NCI-H187 treated with DMSO at 0.1 percent for 48 hours (cell line): ENCODE measurements at places on chromosomes 3 and 15.
A peak's percentile ranks its signal among the peaks of the same experiment; 100 is the strongest.

- no peak for DNase-seq
These were observed 45.2 kb upstream of the ABI3BP start for GRCh38 chr3:101038393-101038792.

GRCh38 chr3:11522953-11523571 is 120.7 kb downstream of the VGLL4 start:
- no peak for DNase-seq

DNA sequence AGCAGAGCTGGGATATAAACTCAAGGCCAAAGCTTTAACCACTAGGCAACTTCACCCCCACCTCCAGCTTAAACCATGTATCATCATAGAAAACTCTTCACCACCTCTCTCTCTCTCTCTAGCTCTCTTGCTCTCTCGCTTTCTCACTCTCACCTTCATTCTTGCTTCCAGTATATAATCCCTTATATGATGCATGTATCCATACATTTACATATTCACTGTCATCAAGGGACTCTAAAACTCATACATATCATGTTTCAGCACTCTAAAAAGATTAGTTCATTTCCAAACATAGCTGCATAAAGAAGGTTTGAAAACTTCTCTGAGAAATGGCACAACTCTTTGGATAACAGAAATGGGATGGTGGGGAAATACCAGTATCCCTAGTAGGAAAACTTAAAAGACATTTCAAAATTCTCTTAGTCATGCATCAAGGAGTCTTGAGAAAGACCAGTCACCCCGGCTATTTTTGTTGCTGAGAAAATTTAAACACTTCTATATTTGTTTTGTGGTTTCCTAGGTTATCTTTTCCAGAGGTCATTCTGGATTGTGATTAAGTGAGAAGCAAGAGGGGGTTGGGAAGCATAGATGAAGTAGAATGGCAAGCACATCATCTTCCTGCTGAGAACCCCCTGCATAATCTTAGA is 447.8 kb upstream of the THBS1 start:
- DNase-seq, result no peak

GRCh38 chr3:49566312-49566711 is 12.0 kb downstream of the BSN start:
- DNase-seq, result no peak

GRCh38 chr15:56367156-56367555 is 1.9 kb downstream of the TEX9 start:
- DNase-seq, result no peak

DNA sequence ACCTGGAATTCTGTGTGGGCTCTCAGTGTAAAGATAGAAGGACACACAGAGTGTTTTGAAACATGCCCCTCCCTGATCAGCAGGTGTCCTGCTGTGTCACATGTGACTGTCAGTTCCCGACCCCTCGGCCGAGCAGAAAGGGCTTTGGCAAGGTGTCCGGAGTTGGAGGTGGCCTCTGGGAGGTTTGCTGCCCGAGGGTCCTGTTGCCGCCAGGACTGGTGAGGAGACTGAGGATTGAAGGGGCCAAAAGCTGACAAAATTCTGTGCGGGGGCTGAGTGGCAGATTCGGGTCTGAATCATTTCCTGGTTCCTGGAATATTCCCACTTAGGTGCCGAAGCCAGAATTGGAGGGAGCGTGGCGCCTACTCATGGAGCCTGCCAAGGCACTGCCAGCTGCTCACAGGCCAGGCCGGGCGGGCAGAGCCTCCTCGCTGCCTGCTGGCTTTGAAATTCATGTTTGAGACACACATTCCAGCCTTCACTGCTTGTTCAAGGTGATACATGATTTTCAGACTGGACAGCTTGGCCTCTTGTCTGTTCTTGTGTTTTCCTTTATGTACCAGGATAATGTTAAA is 83.8 kb downstream of the APBA2 start:
- no peak for DNase-seq

GRCh38 chr3:190762801-190763200 is 99.7 kb downstream of the GMNC start:
- no peak for DNase-seq

DNA sequence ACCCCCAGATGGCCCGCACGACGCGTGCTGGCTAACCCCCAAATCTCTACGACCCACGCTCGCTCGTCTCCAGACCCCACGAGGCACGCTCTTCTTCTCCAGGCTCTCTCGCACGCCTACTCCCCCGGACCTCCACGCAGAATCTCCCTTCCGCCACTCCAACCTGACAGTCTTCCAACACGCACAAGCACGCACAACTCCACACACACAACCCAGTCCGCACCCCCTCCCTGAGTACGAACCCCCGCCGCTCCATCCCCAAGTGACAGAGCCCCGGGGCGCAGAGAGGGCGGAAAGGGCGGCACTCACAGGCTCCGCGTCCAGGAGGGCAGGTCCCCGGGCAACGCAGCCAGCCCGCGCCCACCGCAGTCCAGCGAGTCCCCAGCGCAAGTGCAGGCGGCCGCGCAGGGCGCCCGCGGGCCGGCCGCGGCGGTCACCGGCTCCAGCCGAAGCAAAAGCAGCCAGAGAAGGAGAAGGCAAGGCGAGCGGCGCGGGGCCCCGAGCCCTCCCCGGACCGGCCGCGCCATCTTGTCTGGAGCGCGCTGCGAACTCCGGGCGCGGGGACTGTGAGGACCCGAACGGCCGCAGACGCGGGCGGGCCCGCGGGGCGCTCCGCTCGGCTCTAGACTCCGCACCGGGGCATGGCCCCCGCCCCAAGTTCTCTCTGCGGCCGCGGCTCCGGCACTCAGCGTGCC is 794 bp downstream of the LRIG1 start:
- DNase-seq, result no peak

GRCh38 chr3:105959851-105960250 is 91.0 kb upstream of the CBLB start:
- no peak for DNase-seq

- DNase-seq, result no peak
These were observed 95.7 kb downstream of the OXSM start for GRCh38 chr3:25885544-25885943.

GRCh38 chr3:87318617-87319021 is 42.2 kb upstream of the POU1F1 start:
- DNase-seq, result no peak

DNA sequence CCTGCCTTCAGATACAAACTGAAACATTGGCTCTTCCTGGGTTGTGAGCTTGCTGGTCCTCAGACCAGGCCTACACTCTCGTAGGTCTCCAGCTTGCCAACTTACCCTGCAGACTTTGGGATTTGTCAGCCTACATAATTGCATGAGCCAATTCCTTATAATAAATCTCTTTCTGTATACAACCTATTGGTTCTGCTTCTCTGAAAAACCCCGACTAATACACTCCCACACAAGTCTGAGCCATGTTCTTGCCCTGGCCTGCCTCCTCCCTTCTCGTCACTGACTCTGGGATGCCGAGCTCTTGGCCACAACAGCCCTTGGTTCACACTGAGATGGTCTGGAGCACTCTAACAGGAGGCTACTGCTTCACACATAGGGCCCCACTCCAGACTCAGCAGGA is 9.5 kb downstream of the CYP19A1 start:
- no peak for DNase-seq

DNA sequence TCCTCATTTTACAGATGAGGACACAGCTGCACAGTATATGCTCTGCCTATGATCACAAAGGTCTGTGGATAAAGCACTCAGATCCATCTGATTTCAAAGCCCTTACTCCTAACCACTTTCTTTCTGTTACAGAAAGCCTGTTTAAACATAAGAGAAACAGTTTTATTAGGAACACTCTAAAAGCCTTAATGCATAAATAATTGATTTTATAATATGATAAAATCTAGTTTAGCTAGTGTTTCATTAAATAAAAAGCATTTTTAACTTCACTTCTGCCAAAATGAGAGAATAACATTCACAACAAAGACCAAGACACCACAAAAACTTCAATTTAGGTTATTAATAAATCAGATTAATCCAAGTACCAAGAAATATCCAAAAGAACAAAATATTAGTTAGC is 21.4 kb downstream of the SNX4 start:
- no peak for DNase-seq

DNA sequence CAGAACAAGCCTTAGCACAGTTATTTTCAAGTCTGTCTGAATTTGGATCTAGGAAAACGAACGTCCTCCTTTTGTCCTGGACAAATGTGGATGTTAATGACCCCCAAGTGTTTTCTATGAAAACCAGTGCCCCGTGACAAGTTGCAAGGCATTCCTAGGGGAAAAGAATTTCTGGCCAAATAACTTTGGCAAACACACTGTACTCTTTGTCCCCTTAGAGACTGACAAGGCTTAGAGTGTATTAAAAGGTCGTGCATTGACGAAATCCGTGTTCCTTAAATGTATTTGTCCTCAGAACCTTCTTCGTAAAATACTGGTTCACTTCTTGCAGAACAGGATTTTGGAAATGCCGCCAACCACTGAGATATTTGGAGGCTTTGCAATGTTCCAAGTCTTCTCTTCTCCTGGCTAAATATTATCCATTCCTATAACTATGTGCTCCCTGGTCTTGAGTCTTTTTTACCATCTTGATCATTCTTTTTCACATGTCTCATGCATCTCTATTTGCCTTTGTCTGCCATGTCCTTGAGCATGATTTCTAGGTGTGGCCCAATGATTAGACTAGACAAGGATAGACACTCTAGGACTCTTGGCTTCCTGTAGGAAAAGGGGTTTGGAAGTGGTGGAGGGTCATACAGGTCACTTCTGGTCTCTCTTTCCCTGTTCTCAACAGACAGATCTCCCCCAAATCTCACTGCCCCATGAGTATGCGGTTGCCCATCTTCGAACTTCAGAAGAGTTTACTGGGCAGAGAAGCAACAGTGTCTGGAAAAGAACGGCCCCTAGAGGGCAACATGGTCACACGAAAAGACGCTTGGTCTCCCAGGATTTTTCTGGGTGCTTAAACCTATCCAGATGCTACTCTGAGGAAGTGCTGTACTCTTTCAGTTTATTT is 117.5 kb downstream of the EDEM1 start:
- peak; percentile 9 for DNase-seq

- no peak for DNase-seq
These were observed 4.6 kb upstream of the CTNNB1 start for GRCh38 chr3:41194701-41195100.

DNA sequence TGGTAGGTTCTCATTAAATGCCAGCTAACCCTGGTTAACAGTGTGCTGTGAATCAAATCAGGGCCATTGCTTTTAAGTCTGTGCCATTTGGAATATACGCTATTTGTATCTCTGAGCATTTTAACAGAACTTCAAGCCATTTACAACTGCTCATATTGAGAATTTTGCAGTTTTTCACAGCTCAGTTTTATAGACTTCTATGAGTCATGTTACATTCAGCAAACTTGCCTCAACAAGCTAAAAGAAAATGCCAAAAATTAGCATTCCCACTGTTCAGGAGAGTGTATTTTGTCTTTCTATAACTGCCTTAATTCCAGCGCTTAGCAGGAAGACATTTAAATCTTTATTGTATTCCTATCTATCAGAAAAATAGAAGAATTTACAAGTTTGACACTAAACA is 196.4 kb downstream of the GBE1 start:
- no peak for DNase-seq

DNA sequence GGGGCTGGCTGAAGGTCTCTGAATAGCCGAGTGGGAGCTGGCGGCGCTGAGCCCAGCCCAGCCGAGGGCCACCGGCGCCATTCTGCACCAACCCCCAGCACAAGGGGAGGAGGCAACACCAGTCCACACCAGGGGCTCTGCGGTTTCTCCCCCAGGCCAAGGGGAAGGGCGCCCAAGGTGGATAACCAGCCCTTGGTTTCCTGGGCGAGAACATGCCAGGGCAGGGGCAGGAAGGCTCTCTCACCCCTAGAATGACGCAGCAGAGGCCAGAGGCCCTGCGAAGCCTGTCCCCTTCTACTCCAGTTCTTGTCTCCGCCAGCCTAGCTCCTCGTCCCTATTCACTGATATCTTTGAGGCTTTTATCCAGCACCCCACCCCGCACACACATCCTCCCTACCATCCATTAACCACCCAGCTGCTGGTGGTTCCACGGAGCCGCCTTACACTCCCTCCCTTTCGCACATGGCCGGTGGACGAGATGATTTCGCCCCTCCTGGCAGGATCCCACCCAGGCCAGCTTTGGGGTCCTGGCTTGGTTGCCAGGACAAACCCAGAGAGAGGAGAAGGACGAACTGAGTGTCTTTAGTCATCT is 1.3 kb downstream of the RBPMS2 start:
- DNase-seq, result no peak

DNA sequence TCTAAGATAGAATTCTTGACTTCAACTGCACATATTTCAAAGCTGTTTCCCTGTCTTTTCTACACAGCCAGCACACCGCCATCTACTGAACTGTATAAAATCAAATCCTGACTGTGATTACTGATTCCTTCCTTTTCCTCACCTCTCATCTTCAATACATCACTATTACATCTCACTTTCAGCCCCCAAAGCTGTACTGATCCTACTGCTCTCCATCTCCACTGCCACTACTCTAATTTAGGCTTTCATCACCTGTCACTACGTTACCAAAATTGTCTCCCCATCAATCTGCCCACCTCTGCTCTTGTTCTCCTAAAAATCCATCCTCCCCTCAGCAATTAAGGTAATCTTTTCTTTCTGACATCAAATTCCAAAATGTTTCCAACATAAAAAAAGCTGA is 4.5 kb upstream of the CCDC39 start:
- DNase-seq, result no peak

DNA sequence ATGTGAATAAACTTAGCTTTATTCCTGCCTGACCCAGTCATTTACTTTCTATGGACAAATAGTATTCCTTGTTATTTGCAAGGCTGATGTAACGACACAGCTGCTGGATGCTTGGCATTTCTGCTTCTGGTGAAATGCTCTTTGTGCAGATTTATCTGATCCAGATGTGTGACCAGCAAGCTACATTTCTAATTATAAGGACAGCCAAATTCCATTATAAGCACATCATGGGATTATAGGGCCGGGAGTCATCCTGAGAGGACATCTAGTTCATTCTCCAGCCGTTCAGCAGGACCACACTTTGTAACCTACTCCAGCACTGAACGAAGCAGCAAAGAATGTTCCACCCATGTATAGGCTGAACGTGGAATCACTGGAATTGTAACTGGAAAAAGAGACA is 42.9 kb downstream of the FNDC3B start:
- DNase-seq, result no peak

- DNase-seq, result no peak
These were observed 200.7 kb downstream of the TJP1 start for GRCh38 chr15:29621616-29622015.

DNA sequence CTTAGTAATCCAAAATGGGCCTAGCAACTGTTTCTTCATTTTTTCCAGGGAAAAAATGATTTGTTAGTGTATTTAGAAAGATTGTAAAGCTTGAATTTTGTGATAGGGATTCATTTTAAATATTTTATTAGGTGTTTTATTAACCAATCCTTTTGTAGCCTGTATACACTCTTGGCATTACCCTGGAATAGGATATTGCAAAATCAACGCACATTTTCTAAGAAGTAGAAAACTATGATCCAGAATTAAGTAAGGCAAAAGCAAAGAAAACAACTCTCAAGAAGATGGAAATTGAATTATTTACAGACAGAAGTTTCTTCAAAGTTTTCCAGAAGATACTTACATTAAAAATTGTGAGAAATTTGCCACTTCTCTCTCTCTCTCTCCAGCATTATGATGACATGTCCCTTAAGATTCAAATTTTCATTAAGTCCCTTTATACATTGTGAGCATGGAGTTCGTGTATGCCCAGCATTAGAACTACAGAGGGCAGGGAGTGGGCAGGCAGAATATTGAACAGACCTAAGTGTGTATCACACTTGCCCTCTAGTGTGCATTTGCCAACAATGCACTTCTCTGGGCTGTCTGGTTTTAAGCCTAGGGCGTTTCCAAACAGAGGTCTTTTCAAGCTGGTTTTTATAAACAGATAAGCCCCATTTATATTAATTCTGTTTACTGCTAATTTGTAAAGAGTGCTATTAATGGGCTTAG is 28.5 kb upstream of the CMSS1 start:
- no peak for DNase-seq

- no peak for DNase-seq
These were observed 222.0 kb downstream of the PYDC2 start for GRCh38 chr3:191682961-191683360.
